T-helper 17 cell (primary cell): ENCODE measurements at places on chromosomes 12 and 14.
A peak's percentile ranks its signal among the peaks of the same experiment; 100 is the strongest.

- DNase-seq = no peak
These were observed 37.0 kb downstream of the GPR137C start for GRCh38 chr14:52589646-52590045.

- no peak for DNase-seq
These were observed 53.7 kb upstream of the DYRK2 start for GRCh38 chr12:67594888-67595287.

GRCh38 chr12:56522411-56523193 is 982 bp downstream of the RBMS2 start:
- DNase-seq = no peak

GRCh38 chr12:45212064-45212463 is 3.8 kb upstream of the ANO6 start:
- no peak for DNase-seq

- no peak for DNase-seq
These were observed 193.8 kb downstream of the SYT1 start for GRCh38 chr12:79058342-79058741.

- no peak for DNase-seq
These were observed 161.0 kb downstream of the SLC38A4 start for GRCh38 chr12:46664761-46665287.

- peak; percentile 67 for DNase-seq
These were observed 7.2 kb upstream of the ANKRD9 start for GRCh38 chr14:102516531-102517391.

- DNase-seq = no peak
These were observed 36.8 kb upstream of the SPTSSA start for GRCh38 chr14:34498684-34499412.

DNA sequence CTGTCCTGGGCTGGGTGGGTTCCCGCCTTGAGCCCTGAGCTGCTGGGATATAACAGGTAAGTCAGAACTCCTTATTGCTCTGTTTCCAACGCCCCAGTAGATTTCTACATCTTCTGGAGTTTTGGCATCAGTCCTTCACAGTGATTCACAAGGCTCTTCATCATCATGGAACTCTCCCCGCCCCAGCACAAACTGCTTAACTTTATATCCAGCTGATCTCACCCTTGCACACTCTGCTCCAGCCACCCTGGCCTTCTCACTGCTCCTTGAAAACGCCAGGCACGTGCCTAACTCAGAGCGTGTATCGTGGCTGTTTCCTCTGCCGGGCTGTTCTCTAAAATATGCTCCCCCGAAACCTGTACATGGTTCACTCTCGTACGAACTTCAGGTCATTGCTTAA is 264.9 kb downstream of the NOVA1 start:
- DNase-seq = no peak
